ENCODE measurements at places on chromosomes 6 and 20.

- no peak for DNase-seq
Measured at GRCh38 chr20:9999645-10000044, 35.1 kb upstream of the ANKEF1 start.

DNA sequence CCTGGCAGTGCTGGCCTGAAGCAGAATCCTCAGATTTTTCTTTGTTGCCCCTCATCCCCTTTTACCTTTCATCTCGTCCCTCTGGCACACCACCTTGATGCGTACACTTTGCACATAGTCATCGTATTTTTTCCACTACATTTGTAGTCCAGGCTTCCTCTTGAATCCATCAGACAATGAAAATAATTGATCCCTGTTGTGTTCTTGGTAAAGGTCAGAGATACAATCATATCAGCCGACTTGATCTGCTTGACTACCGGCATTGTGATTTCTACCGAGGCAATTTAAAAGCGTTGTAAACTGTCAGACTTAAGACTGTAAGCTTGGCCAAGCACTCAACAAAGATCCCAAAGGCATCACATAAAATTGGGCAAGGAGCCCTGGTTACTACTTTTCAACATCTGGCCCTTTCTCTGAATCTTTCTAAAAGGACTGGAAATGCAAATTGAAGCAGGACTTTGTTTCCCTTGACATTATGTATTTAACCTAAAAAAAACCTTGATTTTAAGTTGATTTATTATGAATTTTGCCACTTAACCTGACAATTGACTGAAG lies 512.6 kb downstream of the LMBRD1 start:
- no peak for DNase-seq

DNA sequence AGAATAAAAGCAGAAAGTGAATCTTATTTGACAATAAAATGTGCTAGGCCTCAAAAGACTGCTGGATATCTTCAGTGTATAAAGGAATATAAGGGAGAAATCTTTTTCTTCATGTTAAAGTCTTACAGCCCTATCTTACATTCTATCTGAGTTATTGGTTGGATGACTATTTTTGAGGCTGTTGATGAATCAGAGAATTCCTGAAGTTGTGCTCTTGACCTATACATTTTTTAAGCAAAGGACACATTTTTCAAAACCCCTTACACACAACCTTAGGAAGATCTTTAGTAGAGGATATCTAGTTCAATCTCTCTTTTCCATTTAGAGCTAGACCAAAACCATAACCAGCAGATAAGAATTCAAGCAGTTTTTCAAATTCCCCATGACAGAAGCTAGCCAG lies 10.9 kb upstream of the CGA start:
- DNase-seq = no peak

GRCh38 chr6:141552463-141552862 lies 580.3 kb upstream of the GJE1 start:
- no peak for DNase-seq

DNA sequence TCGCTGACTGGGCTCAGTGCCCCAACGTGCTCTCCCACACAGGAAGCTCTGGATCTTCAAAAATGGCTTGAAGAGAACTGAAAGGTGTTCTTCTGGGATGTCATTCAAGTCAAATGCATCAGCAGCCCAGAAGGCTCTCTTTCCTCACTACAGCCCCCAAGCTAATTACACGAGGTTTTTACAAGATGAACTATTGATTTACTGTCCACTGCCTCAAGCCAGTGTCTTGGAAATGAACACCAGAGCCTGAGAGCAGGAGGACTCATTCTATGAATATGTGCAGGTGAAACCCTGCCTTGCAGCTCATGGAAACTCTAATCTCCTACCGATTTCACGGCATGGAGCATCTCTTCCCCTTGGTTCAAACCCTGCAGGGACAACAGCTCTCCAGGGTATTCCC lies 98.9 kb upstream of the CST7 start:
- no peak for DNase-seq

DNA sequence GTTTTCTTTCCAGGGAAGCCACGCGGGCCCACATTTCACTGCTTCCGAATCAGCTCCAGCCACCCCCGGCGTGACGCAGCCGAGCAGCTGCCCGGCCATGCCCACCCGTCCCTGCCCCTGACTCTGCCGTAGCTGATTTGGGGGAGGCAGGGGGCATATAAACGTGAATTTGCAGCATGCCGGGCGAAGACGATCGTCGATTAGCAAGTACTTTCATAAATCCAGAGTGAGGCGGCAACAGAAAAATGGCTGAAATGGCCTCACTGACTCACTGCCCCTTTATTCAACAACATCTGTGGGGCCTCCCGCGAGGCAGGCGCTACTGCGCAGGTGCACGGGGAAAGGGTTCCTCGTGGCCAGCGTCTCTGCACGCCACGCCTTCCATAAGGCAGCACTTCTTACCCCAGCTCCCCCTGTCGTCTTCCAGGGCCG lies 118.0 kb downstream of the DLL1 start:
- no peak for DNase-seq

GRCh38 chr20:55116598-55116997 lies 641.2 kb downstream of the DOK5 start:
- DNase-seq = no peak

- no peak for DNase-seq
Measured at GRCh38 chr6:166477647-166478365, 95.1 kb upstream of the MPC1 start.

- no peak for DNase-seq
Measured at GRCh38 chr6:109174916-109175315, 79.6 kb downstream of the CEP57L1 start.

DNA sequence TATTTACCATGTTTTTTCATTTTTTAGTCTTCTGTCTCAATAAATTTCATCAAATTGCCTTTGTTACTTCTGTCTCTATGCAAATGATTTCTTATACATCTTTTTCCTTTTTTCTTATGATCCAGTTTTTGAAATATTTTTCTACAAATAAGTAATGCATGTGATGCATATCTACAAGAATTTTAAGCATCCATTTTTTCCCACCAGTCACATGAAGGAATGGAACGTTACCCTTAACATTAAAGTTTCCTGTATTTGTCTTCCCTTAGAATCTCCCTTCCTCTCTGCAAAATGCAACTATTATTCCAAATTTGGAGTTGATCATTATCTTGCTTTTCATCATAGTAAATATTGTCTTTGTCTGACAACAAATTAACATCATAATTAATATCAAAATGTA lies 35.5 kb downstream of the PSMB9 start:
- no peak for DNase-seq

- no peak for DNase-seq
Measured at GRCh38 chr20:55744896-55745295, 260.4 kb downstream of the CBLN4 start.

GRCh38 chr20:2619961-2620595 lies 32.4 kb upstream of the NOP56 start:
- no peak for DNase-seq

- DNase-seq = no peak
Measured at GRCh38 chr6:33748841-33749240, 2.1 kb upstream of the IP6K3 start.

DNA sequence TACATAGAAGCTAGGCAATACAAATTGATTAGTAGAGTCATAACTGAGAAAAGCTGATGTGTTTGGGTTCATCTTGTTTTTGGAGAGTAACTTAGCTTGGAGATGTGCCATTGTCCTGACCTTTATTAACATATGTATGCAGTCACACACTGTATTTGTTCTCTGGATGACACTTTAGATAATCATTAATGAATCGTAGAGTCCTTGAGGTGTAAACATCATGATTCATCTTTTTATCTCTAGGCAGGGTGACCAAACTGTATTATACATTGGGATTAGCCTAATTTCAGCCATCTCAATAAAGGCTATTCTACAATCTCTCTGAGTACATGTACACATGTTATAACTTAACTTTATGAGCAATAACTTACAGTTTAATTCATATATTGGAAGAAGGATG lies 3.6 kb upstream of the MTCL3 start:
- DNase-seq = no peak

- DNase-seq = no peak
Measured at GRCh38 chr6:86961455-86962200, 24.3 kb downstream of the HTR1E start.

DNA sequence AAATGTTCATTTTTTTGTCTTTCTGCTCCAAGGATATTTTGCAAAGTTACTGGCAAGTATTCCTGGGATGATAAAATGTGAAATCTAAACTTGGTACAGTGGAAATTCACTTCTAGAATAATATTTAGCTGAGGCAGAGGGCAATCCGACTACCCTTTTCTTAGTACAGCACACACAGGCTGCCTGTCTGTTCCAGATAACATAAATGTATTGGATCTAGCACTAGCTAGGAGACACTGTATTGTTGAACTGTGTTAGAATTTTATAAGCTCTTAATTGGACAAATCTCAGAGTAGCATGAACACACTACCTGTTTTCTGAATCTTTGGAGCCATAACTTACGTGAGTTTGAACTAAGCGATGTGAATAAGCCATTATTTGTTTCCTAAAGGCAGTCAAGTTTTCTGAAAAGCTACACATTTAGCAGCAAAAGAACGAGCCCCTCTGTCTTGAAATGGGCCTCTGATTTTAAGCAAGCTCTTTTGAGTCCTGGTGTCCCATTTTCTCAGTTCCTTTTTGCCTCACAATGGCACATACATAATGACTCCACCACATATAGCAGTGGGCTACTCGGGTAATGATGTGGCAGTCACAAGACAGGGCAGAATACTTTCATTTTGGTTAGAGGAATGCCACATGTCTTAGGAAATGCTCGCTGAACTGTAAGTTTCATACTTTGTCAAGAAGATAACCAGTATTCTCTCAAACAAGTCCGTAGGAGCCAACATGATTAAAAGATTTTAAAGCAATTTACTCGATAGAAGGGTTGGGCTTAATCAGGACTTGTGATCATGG lies 116.5 kb upstream of the ESR1 start:
- DNase-seq = no peak

DNA sequence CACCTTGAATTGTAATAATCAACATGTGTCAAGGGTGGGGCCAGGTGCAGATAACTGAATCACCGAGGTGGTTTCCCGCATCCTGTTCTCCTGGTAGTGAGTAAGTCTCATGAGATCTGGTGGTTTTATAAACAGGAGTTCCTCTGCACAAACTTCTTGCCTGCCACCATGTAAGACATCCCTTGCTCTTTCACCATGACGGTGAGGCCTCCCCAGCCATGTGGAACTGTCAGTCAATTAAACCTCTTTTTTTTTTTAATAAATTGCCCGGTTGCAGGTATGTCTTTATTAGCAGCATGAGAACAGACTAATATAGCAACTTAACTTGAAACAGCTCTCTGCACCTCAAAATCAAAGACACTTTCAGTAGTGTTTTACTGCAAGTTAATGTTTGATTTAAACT lies 121.6 kb downstream of the OGFRL1 start:
- DNase-seq = no peak

GRCh38 chr6:32151181-32151862 lies 417 bp downstream of the PRRT1 start:
- DNase-seq = no peak

DNA sequence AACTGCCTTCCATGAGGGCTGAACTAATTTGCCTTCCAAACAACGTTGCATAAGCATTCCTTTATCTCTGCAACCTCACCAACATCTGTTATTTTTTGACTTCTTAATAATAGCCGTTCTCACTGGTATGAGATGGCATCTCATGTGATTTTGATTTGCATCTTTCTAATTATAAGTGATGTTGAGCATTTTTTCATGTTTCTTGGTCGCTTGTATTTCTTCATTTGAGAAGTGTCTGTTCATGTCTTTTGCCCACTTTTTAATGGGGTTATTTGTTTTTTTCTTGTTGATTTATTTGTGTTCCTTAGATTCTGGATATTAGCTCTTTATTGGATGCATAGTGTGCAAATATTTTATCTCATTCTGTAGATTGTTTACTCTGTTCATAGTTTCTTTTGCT lies 46.4 kb downstream of the TNFAIP3 start:
- no peak for DNase-seq

- no peak for DNase-seq
Measured at GRCh38 chr6:96604420-96604819, 41.5 kb downstream of the FHL5 start.

- DNase-seq = no peak
Measured at GRCh38 chr20:12159261-12159660, 241.6 kb downstream of the BTBD3 start.

DNA sequence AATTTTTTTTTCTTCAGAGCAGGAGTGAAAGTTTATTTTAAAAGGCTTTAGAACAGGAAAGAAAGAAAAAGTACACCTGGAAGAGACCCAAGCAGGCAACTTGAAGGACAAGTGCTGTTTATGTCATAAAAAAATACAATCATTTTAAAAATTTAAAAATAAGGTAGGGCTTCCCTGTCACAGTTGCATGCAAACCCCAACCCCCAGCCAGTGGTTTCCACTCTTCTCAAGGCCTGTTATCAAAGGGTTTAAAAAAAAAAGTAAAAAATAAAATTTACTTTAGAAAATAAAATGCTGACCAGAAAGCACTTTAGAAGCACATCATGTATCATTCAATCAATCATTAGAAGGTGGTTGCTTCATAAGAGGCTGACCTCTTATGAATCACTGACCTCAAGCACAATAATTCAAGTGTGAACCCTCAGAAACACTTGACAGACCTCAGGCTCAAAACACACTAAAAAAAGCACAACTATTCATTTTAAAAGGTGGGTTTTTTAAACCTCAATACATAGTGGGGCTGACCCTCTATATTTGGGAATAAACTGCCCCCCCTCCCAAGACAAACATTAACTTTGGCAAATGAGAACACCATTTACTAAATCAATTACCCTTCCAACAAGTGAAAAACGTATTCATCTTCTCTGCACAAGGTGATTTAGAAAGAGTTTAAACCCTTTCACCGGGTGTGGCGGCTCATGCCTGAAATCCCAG lies 15.6 kb downstream of the ILRUN start:
- no peak for DNase-seq

- DNase-seq = no peak
Measured at GRCh38 chr6:10418862-10419748, 4.2 kb upstream of the TFAP2A start.

- DNase-seq = no peak
Measured at GRCh38 chr6:7644417-7644816, 54.4 kb downstream of the SNRNP48 start.

DNA sequence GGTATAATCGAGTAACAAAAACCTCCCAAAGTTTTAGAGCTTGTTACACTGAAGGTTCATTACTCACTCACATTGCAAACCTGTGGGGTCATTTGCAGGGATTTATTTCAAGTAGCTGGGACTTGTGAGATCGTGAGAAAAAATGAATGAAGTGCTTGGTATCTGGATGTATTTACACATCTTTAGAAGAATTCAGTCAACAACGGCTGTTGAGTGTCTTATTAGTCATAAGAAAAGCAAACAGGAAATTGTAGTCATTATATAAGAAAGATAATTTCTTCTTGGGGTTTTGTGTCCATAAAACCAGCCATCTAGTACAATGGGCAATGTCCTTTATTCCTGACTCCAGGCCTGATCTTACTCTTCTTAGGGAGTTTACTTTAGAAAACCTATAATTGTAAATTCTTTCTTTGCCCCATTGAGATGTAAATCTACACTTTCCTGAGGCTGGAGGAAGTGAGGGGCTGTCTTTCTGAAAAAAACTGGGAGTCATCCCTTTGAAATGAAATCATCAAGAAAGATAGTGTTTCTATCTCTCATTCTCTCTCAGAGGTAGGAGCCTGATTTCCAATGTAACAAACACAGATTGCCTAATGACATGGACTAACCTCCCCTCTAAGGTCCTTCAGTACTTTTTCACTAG lies 202.5 kb upstream of the ASCC3 start:
- no peak for DNase-seq
